ENCODE measurements at places on chromosomes 1 and 21. TPM values are rescaled to one million over a fixed set of nuclear protein-coding genes. Genes with fewer than 3 reads are reported as not detected.

- H3K27ac ChIP-seq, result no peak overlapping the region
- no peaks in the 10 kb centered on the region for H3K36me3 ChIP-seq
- DNase-seq, result no peak
- H3K4me3 ChIP-seq, result no peak overlapping the region
- no peaks in the 10 kb centered on the region for H3K4me1 ChIP-seq
Observed at GRCh38 chr1:22612671-22613571, 23.5 kb upstream of the C1QA start.

DNA sequence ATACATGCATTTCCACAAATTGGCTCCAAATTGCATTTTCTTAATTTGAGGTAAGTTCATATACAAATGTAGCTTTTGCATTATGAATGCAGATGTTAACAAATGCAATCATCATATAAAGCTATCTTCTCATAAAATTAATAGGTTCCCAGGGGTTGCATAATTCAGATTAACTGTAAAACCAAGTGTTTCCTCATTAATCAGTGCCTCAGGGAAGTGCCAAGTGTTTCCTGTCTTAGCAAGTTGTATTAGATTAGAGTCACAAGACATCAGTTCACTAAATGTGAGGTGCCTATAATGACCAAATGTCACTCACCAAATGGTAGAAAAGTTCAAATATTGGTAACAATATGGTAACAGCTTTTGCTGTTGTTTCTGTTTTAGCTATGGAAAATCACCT, 140.8 kb downstream of the PTGER3 start:
- H3K4me1 ChIP-seq, result no peaks in the 10 kb centered on the region
- H3K4me3 ChIP-seq, result no peak overlapping the region
- H3K36me3 ChIP-seq, result no peaks in the 10 kb centered on the region
- H3K27ac ChIP-seq, result no peak overlapping the region
- no peak for DNase-seq
- H3K27me3 ChIP-seq, result no peaks in the 10 kb centered on the region

GRCh38 chr21:35367553-35367952, 318.5 kb upstream of the RUNX1 start:
- no peak overlapping the region for H3K4me3 ChIP-seq
- H3K27me3 ChIP-seq, result no peaks in the 10 kb centered on the region
- no peak overlapping the region for H3K27ac ChIP-seq
- no peaks in the 10 kb centered on the region for H3K36me3 ChIP-seq
- DNase-seq, result no peak
- no peaks in the 10 kb centered on the region for H3K4me1 ChIP-seq

DNA sequence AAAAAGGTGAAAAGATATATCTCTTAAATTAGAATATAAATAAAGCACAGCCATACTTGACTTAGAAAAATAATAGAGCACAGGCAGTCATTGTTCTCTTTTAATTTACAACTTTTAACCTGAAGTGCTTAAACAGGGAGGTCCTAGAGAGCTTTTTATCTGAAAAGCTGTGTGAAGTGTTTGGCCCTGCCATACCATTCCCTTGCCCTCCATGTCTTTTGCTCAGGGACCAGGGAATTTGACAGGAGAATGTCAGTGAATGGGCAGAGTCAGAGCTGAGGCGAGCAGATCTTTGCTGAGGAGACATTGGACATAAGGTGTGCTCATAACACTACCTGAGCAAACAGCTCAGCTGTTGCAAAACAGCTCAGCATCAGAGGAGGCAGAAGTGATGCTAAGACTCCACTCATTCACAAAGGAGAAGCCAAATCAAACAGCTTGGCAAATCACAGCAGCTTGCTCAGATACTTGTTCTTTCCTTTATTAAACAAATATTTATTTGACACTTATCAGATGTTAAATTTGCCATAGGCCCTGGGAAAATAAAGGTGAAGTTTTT, 14.9 kb upstream of the MGST3 start:
- H3K27ac ChIP-seq, result no peak overlapping the region
- no peaks in the 10 kb centered on the region for H3K36me3 ChIP-seq
- H3K27me3 ChIP-seq, result no peaks in the 10 kb centered on the region
- no peak overlapping the region for H3K4me3 ChIP-seq

GRCh38 chr1:93588206-93588605, 93.4 kb downstream of the BCAR3 start:
- H3K27me3 ChIP-seq, result no peaks in the 10 kb centered on the region
- no peak overlapping the region for H3K27ac ChIP-seq
- no peaks in the 10 kb centered on the region for H3K36me3 ChIP-seq
- no peak for DNase-seq

- no peaks in the 10 kb centered on the region for H3K36me3 ChIP-seq
- H3K4me1 ChIP-seq, result peaks cover under 1% of the 10 kb centered on the region
- peak; percentile 68 for DNase-seq
- no peak overlapping the region for H3K27ac ChIP-seq
- H3K27me3 ChIP-seq, result no peaks in the 10 kb centered on the region
Observed at GRCh38 chr1:156608036-156608674, 6.9 kb upstream of the GPATCH4 start.

DNA sequence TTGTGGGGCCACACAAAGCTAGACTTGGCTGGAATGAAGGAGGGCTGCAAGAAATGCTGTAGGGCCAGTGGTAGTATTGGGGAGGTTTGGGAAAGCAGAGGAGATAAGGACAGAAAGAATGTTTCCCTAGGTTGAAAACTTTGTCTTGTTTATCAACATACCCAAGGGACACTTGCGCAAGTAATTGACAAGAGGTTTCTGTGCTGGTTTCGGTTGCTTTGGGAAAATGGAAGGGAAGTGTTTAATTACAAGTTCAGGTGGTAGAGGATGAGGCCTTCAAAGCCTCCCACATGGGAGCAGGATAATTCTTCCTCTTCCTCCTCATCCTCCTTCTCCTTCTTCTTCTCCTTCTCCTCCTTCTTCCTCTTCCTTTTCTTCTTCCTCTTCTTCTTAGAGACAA, 182.1 kb upstream of the LMO4 start:
- peaks cover 5% of the 10 kb centered on the region for H3K4me1 ChIP-seq
- no peaks in the 10 kb centered on the region for H3K36me3 ChIP-seq
- H3K27me3 ChIP-seq, result peaks cover 5% of the 10 kb centered on the region
- no peak overlapping the region for H3K27ac ChIP-seq

GRCh38 chr1:11641776-11642305, 12.4 kb downstream of the FBXO2 start:
- H3K36me3 ChIP-seq, result no peaks in the 10 kb centered on the region
- H3K4me1 ChIP-seq, result no peaks in the 10 kb centered on the region
- no peak for DNase-seq
- no peaks in the 10 kb centered on the region for H3K27me3 ChIP-seq

GRCh38 chr1:217332431-217333065, 298.3 kb downstream of the GPATCH2 start:
- no peak overlapping the region for H3K4me3 ChIP-seq
- no peak overlapping the region for H3K27ac ChIP-seq
- no peaks in the 10 kb centered on the region for H3K36me3 ChIP-seq
- H3K27me3 ChIP-seq, result no peaks in the 10 kb centered on the region
- DNase-seq, result no peak

GRCh38 chr1:94025383-94026340, 95.3 kb downstream of the ABCA4 start:
- no peak overlapping the region for H3K4me3 ChIP-seq
- no peak overlapping the region for H3K27ac ChIP-seq
- H3K36me3 ChIP-seq, result no peaks in the 10 kb centered on the region
- no peak for DNase-seq

- H3K27ac ChIP-seq, result no peak overlapping the region
- H3K36me3 ChIP-seq, result peaks cover 5% of the 10 kb centered on the region
- H3K4me1 ChIP-seq, result no peaks in the 10 kb centered on the region
Observed at GRCh38 chr1:235486321-235486720, 17.9 kb downstream of the B3GALNT2 start.

GRCh38 chr1:226602186-226603021, 53.8 kb downstream of the STUM start:
- H3K36me3 ChIP-seq, result no peaks in the 10 kb centered on the region
- DNase-seq, result no peak
- no peak overlapping the region for H3K4me3 ChIP-seq
- H3K27me3 ChIP-seq, result no peaks in the 10 kb centered on the region
- no peaks in the 10 kb centered on the region for H3K4me1 ChIP-seq

DNA sequence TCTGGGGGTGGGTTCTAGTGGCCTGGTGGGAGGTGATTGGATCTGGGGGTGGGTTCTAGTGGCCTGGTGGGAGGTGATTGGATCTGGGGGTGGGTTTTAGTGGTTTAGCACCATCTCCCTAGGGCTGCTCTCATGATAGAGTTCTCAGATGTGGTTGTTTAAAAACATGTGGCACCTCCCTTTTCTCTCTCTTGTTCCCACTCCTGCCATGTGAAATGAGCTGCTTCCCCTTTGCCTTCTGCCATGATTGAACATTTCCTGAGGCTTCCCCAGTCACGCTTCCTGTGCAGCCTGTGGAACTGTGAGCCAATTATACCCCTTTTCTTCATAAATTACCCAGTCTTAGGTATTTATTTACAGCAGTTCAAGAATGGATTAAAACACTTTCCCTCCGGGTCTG, 327.3 kb upstream of the AJAP1 start:
- H3K4me1 ChIP-seq, result no peaks in the 10 kb centered on the region
- no peaks in the 10 kb centered on the region for H3K36me3 ChIP-seq
- H3K27ac ChIP-seq, result no peak overlapping the region
- no peak overlapping the region for H3K4me3 ChIP-seq

- H3K36me3 ChIP-seq, result no peaks in the 10 kb centered on the region
- no peak overlapping the region for H3K27ac ChIP-seq
- H3K27me3 ChIP-seq, result no peaks in the 10 kb centered on the region
- DNase-seq, result no peak
- no peaks in the 10 kb centered on the region for H3K4me1 ChIP-seq
- H3K4me3 ChIP-seq, result no peak overlapping the region
Observed at GRCh38 chr21:35488946-35489345, 439.8 kb upstream of the RUNX1 start.

DNA sequence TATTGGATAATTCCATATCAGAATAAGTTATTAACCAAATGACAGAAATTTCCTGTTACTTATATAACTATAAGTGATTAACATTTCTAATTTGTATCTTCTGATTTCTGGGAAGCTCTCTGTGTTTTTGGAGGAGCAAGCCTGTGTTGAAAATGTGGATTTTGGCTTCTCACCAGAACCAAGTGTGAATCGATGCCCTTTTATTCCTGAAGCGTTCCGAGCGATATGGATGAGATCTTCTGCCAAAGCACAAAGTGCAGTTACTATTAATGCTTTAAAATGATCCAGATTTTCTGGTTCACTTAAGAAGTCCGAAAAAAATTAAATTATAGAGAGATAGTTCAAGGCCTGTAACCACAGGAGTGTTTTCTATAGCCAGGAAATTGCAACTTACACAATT, 22.8 kb downstream of the ALG14 start:
- no peaks in the 10 kb centered on the region for H3K4me1 ChIP-seq
- no peak for DNase-seq
- H3K27ac ChIP-seq, result no peak overlapping the region
- no peaks in the 10 kb centered on the region for H3K27me3 ChIP-seq
- H3K36me3 ChIP-seq, result no peaks in the 10 kb centered on the region

DNA sequence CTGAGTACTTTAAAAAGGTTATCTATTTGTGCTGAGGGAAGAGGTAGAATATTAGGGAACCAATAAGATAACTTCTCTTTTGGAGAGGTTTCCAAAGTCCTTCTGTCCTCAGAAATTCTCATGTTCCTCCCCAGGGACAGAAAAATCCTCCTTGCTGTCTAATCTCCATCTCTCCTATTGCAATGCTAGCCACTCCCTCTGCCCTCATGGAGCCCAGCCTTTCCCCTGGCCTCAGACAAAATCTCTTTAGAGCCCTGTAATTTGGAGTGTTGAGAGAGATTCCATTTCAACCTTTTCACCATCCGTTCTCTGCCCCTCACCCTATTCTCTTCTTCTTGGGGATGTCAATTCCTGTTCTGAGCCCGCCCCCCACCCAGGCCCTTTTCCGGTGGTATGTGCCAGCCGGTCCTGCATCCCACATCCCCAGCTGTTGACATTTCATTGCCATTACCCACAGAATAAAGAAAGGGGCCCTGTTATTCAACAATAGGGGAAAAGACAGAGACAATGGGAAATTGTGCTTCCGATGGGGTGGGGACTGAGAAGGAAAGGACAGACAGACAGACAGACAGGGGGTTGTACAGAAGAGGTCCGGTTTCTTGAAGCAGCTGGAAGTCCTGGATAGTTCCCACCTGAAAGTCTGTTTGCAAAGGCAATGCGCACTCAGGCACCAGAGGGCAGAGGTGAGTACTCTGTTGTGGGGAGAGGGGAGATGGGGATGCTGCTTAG, at the start of gene HAPLN2:
Gene HAPLN2, plus strand, starts transcription at position 563 of the 729 bp plus-strand sequence. CDS start 4,076 bp downstream, outside the sequence.
- DNase-seq, result no peak
- H3K36me3 ChIP-seq, result no peaks in the 10 kb centered on the region
- no peak within 1 kb of the TSS for H3K27ac ChIP-seq

- DNase-seq, result no peak
- H3K4me1 ChIP-seq, result no peaks in the 10 kb centered on the region
- no peak overlapping the region for H3K27ac ChIP-seq
- peaks cover 7% of the 10 kb centered on the region for H3K27me3 ChIP-seq
Observed at GRCh38 chr1:151711044-151711800, 5.4 kb downstream of the CELF3 start.

DNA sequence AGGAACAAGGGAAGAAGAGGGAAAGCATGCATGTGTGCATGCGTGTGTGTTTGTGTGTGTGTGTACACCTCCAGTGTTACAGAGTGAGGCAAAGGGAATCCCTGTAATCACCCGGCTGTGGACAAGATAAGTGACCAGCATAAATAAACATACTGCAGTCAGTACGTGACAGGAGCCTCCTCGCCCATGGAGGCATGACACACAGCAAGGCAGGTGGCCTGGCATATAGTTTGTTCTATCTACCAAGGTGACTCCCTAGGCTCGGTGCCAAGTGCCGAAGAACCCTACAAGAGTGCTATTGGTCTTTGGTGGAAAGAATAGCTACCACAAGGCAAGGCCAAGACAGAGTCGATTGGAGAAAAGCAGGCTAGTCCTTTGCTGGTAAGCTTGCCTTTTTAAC, 31.7 kb upstream of the HEATR1 start:
- H3K27ac ChIP-seq, result no peak overlapping the region
- no peaks in the 10 kb centered on the region for H3K36me3 ChIP-seq
- H3K27me3 ChIP-seq, result no peaks in the 10 kb centered on the region
- no peak for DNase-seq
- H3K4me1 ChIP-seq, result no peaks in the 10 kb centered on the region
- no peak overlapping the region for H3K4me3 ChIP-seq

GRCh38 chr1:93087532-93087931, 8.4 kb downstream of the MTF2 start:
- H3K27me3 ChIP-seq, result no peaks in the 10 kb centered on the region
- DNase-seq, result no peak
- H3K27ac ChIP-seq, result no peak overlapping the region
- H3K36me3 ChIP-seq, result peaks cover 5% of the 10 kb centered on the region
- peaks cover 35% of the 10 kb centered on the region for H3K4me1 ChIP-seq

- no peaks in the 10 kb centered on the region for H3K4me1 ChIP-seq
- H3K27ac ChIP-seq, result no peak overlapping the region
- H3K36me3 ChIP-seq, result no peaks in the 10 kb centered on the region
- no peak overlapping the region for H3K4me3 ChIP-seq
- H3K27me3 ChIP-seq, result no peaks in the 10 kb centered on the region
Observed at GRCh38 chr1:231171623-231172197, 9.9 kb downstream of the TRIM67 start.

PRDM2 gene
- 113 TPM for total RNA-seq

LEPR gene
- 1.7 TPM for total RNA-seq

DRAXIN gene
- 0.23 TPM for total RNA-seq

CPT2 gene
- 17.8 TPM for total RNA-seq

KRTAP21-2 gene
- not detected for total RNA-seq

MSTO1 gene
- 127 TPM for total RNA-seq

USH2A gene
- not detected for total RNA-seq

ATP1A4 gene
- not detected for total RNA-seq

HLCS gene
- total RNA-seq, result 14.7 TPM

CLIC6 gene
- total RNA-seq, result 0.67 TPM

CLDN17 gene
- total RNA-seq, result not detected

ZMYND12 gene
- total RNA-seq, result 0.58 TPM

Measured in CD4-positive, alpha-beta memory T cell (primary cell).